Activated naive CD8-positive, alpha-beta T cell treated with anti-CD3 and anti-CD28 coated beads, Interleukin-2, amount 10 ng/mL, durations not matched to agents 7 days and 5 days (primary cell): ENCODE measurements at places on chromosomes 3 and 15.

- DNase-seq: no peak
These were observed 23.0 kb downstream of the TPM1 start for GRCh38 chr15:63065262-63066221.

GRCh38 chr3:42544492-42545283 is 37.1 kb downstream of the SEC22C start:
- DNase-seq: no peak

- DNase-seq: no peak
These were observed 19.1 kb upstream of the B3GNT5 start for GRCh38 chr3:183233966-183234365.

DNA sequence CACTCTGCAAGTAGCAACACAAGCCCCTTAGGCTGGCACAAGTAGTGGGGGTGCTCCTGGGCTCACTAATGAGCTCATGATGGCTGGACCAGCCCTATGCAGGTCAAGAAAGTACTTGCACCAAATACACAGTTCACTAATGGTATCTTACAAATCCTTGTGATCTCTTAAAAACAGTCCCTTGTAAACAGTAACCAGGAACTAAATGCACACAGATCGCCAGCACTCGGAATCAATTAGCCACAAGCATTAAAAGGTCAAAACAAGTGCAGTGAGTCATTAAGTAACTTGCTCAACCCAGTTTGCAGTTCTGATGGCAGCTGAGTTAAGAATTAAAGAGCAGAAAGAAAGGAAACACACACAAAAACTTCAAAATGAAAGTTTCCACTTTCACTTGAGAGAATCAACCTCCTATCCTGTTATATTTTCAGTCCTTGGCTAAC is 43.2 kb downstream of the ARHGEF3 start:
- no peak for DNase-seq

DNA sequence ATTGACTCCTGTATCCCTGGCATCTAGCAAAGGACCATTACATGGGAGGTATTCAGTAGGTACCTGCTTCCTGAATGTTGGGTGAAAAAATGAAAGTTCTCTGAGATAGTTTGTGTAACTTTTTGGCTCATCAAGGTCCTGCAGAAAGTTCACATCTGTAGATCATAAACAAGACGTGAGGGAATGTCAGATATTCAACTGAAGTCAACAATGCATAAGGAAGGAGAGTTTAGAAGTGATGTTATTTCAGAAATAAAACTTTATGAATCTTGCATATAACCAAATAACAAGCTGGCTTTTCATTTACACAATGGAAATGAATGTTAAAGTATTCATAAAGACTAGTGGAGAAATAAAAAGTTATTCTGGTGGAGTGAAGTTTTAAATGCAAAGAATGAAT is 73.4 kb upstream of the RBMS3 start:
- no peak for DNase-seq

DNA sequence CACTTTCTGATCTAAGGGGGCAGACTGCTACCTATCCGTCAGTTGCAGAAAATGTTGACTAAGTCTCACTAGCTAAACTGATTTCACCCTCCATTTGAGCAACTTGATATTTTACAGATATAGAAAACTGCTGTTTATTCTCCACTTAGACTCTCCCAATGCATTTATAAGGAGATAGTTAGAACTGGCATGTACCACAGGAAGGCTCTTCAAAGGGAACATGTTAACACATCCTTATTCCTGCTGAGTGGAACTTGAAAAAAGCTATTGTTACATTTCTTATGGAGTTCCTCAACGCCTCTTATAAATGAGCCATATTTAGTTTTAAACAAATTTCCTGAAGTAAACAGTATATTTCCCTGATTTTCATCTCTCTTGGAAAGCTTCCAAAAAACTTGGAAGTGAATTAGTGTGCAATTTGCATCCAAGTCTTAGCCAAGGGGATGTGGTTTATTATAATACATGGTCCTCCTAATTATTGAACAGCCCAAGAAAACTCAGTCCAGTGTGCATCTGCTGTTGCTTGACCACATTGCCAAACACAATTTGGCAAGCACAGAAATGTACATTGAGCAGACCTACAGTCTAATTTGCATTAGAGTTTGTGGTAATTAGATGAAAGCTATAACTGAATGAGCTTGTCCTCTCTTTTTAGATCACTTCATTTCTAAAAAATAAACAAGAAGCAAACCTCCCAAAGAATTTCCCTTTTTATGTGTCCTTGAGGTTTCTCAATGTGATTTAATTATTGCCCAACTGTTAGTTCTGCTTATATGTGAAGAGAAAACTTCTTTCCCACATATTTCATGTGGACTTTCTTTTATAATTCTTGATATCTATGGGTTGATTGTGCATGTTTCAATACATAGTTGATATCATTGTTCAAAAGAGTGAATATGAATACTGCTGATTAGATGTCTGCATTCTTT is 72.6 kb upstream of the DPH6 start:
- DNase-seq: no peak

- DNase-seq: no peak
These were observed 138.8 kb downstream of the RBPMS2 start for GRCh38 chr15:64636556-64636955.

DNA sequence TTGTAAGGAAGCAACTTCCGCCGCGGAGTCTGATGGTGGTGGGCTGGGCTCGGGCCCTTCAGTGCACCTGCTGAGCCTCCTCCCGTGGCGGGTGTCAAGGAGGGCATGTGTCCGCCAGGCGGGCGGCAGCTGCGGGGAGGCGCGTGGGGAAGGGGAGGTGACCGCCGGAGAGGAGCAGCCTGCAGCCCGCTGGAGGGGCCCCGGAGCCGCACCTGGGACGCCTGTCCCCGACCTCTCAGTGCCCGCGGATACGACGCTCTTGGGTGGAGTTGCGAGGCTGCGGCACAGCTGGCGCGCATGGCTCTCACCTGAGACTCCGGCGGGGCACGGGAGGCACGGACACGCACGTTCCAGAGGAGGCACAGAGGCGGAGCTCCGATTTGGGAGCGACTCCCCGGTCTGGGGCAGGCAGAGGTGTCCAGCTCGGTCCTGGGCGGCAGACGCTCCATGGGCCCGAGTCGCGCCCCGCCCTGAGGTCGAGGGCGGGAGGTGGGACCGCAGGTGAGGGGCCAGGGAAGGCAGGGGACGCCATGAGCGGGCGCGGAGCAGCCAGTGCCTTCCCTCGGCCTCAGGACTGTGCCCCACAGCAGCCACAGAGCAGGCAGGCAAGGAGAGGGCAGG is 50.2 kb upstream of the PRR20G start:
- DNase-seq: no peak

GRCh38 chr3:7789324-7789723 is 712.3 kb upstream of the LMCD1 start:
- no peak for DNase-seq

DNA sequence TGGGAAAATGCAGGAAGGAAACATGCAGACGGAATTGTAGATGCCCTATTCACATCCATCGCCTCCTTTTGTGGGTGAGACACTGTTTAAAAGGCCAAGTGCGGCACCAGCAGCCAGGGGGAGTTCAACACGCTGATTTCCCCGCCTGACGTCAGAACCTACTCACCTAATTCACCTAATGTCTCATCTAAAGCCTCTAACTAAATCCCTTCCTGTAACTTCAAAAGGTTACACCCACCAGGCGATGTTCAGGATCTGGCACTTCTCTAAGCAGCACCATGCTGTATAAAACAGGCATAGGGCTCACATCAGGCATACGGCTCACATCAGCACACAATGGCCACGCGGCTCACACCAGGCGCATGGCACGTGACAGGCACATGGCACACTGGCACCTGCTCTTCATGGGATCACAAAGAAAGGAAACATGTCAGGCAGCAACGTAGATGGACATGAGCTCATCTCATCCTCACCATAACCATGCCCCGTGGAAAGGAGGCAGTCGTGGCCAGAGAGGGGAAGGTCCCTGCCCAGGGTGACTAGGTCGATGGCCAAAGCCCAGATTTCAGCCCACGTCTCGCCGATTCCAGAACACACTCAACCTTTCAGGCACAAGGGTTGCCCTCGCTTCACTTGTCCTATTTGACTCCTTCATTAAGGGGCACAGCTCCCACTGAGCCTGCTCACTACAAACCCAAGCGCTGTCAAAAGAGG is 21.7 kb downstream of the XXYLT1 start:
- no peak for DNase-seq

DNA sequence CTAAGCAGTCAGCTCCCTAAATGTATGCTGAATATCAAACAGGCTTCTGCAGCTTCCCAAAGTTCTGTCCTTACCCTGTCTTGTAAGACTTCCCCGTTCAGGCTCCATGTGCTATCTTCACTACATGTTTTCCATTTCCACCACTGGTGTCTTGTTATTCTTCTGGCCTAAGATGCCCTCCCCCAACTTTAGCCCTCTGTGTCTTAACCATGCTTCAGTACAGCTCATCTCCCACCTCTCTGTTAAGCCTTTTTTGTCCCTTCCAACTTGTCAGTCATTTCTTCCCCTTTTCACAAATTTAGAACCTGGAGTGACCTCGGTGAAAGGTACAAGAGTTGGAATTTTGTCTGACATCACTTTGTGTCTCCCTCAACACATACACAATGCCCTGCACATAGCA is 151.7 kb upstream of the TBL1XR1 start:
- no peak for DNase-seq

- no peak for DNase-seq
These were observed 533.4 kb upstream of the TGFBR2 start for GRCh38 chr3:30073040-30073439.

- DNase-seq: no peak
These were observed 353 bp downstream of the ATG3 start for GRCh38 chr3:112561484-112561733.

- no peak for DNase-seq
These were observed 24.3 kb downstream of the OXNAD1 start for GRCh38 chr3:16289144-16289889.

DNA sequence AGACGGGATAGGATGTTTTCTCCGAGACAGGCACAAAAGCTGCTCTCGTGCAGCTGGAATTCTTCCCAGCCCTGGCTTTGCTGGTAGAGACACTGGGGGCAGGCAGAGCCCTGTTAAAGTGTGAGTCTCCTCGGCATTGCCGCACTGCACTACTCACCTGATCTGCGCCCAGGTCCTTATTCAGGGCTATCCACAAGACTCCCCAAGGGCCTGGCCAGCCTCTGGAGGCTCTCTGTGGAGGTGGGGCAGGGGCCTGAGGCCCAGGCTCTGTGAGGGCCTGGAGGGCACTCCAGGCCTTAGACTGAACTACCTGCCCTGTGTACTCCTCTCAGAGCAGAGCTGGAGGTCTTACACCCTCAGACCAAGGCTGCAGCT is 48.4 kb downstream of the KY start:
- DNase-seq: no peak

DNA sequence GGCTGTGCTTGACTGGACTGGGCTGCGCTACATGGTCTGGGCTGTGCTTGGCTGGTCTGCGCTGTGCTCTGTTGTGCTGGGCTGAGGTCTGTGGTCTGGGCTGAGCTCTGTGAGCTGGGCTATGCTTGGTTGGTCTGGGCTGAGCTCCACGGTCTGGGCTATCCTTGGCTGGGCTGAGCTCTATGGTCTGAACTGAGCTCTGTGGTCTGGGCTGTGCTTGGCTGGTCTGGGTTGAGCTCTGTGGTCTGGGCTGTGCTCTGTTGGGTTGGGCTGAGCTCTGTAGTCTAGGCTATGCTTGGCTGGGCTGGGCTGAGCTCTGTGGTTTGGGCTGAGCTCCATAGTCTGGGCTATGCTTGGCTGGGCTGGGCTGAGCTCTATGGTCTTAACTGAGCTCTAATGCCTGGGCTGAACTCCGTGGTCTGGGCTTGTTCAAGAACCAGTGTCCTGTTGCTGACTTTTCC is 92.0 kb downstream of the PLXNA1 start:
- no peak for DNase-seq

DNA sequence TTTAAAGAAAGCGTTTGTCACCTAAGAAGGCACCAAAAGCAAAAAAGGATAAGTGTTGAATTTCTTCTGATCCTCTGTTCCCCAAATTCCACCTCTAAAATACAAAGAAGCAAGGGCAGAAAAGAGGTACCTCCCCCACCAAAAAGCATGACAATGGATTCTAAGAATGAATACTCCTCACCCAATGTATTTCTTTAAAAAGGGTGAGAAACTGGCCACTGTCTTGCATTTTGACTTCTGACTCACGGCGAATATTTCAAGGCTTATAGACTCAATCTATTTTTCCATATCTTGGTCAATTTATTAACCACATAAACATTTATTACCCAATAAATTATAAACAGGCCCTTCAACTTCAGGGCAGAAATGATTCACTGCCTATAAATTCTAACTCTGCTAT is 131.1 kb downstream of the NR1I2 start:
- no peak for DNase-seq

DNA sequence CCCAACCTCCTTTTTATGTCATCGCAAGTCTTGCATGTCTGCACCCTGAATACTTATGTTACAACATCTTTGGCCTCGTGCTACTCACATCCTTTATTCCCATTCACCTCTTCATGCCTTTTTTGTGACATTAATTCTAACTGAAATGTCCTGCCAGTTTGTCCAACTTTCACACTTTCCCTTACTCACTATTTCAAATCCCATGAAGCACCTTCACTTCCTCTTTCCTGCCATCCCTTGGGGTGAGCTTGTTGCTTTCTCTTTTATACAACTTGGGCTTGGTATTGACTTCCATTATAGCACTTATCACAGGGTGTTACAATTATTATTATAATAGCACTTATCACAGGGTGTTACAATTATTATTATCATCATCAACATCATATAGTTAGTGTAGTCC is 496.3 kb downstream of the NLGN1 start:
- no peak for DNase-seq

DNA sequence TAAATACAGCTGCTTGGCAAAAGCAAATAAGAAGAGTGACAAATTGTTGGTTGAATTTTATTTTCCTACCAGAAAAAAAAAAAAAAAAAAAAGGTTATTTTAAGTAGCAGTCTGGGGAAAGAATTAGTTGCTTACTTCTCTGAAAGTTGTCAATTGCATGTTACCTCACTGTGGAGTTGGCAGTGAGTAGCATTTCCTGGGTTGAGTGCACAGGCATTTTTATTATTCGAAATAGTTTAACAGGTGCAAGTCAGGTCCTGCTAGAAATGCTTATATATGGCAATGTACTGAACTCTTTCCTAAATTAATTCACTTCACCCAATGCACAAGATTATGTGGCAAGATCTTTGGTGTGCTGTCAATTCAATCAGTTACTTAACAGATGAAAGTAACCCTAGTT is 680.6 kb downstream of the EPHA3 start:
- DNase-seq: no peak

DNA sequence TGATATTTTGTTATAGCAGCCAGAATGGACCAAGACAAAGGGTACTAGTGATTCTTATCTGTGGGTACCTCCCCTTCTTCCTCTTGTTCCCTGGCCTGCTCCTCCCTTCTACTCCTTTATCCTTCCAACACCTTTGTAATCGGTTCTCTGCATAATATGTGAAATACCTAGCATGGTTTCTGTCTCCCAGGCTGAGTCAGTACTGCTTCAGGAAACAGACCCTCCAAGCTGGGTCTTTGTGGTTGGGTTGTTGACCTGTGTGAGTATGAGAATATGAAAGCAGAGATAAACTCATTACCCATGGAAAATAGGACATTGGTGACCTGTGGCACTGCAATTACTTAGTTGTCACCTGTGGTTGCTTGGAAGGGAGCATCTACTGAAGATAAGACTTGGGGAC is 69.3 kb upstream of the KLF13 start:
- DNase-seq: no peak

DNA sequence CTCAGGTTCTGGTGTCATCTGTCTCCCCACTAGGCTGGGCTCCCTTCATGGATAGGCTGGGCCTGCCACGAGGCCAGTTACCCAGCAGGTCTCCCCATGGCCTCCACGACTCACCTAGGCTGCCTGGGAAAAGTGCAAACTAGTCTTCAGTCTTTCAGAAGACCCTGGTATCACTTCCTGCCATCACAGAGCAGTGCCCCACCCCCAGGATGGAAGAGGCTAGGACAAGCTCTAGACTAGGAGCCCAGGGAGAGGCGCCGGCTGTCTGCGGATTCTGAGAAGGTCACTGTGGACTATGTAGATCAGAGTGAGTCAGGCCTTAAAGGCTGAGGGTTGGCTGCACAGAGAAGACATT is 63.7 kb downstream of the CORO2B start:
- peak; percentile 10 for DNase-seq
